ENCODE measurements at places on chromosomes 7 and 10. TPM values are rescaled to one million over a fixed set of nuclear protein-coding genes. Genes with fewer than 3 reads are reported as not detected.

Gene GNGT1
- not detected for polyA plus RNA-seq

Gene EBF3
- polyA plus RNA-seq: not detected

GRCh38 chr7:113698556-113699220 is 220.1 kb downstream of the PPP1R3A start:
- no peak for DNase-seq
- no peak overlapping the region for H3K27ac ChIP-seq
- H3K27me3 ChIP-seq: no peaks in the 10 kb centered on the region
- H3K4me3 ChIP-seq: no peak overlapping the region
- H3K36me3 ChIP-seq: no peaks in the 10 kb centered on the region
- no peaks in the 10 kb centered on the region for H3K4me1 ChIP-seq

Gene PPP1R9A
- not detected for polyA plus RNA-seq

Gene EBLN1
- not detected for polyA plus RNA-seq

- H3K27me3 ChIP-seq: no peaks in the 10 kb centered on the region
- no peak overlapping the region for H3K27ac ChIP-seq
- no peaks in the 10 kb centered on the region for H3K36me3 ChIP-seq
- no peak overlapping the region for H3K4me3 ChIP-seq
- H3K4me1 ChIP-seq: no peaks in the 10 kb centered on the region
- DNase-seq: no peak
These were observed 111.4 kb upstream of the NANOS1 start for GRCh38 chr10:118918116-118918515.
